Effector CD4-positive, alpha-beta T cell (primary cell): ENCODE measurements at places on chromosomes 1 and 21.

- no peak for DNase-seq
Measured at GRCh38 chr1:202698276-202698675, 12.0 kb downstream of the SYT2 start.

- no peak for DNase-seq
Measured at GRCh38 chr1:201505503-201505890, 1.4 kb downstream of the CSRP1 start.

DNA sequence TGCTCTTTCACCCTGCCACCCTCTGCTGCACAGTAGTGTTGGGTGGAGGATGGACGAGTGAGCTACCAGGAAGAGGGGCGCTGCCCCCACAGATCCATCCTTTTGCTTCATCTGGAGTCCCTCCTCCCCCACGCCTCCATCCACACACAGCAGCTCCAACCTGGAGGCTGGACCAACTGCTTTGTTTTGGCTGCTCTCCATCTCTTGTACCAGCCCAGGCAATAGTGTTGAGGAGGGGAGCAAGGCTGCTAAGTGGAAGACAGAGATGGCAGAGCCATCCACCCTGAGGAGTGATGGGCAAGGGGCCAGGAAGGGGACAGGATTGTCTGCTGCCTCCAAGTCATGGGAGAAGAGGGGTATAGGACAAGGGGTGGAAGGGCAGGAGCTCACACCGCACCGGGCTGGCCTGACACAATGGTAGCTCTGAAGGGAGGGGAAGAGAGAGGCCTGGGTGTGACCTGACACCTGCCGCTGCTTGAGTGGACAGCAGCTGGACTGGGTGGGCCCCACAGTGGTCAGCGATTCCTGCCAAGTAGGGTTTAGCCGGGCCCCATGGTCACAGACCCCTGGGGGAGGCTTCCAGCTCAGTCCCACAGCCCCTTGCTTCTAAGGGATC, 8.5 kb downstream of the CHRNB2 start:
- DNase-seq: no peak

- DNase-seq: no peak
Measured at GRCh38 chr21:28485301-28486022, 507.2 kb downstream of the LTN1 start.

GRCh38 chr1:174408146-174408545, 39.6 kb upstream of the GPR52 start:
- no peak for DNase-seq

- DNase-seq: no peak
Measured at GRCh38 chr1:217431395-217431794, 199.5 kb downstream of the GPATCH2 start.

DNA sequence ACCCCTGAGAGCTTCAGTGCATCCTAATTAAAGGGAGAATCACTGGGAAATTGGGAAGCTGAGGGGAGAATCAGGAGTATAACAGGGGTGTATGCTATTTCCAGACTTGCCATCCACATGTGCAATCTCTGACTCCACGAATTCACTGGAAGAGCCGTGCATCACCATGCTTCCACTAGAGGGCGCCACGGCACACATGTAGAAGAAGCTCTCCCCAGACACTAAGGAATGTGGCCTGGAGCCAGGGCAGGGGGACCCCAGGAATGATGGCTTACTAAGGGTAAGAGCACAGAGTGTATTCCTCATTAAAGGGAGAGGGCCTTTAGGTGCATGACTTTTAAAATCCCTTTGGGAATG, 81.5 kb downstream of the ABCA4 start:
- DNase-seq: peak; percentile 32

DNA sequence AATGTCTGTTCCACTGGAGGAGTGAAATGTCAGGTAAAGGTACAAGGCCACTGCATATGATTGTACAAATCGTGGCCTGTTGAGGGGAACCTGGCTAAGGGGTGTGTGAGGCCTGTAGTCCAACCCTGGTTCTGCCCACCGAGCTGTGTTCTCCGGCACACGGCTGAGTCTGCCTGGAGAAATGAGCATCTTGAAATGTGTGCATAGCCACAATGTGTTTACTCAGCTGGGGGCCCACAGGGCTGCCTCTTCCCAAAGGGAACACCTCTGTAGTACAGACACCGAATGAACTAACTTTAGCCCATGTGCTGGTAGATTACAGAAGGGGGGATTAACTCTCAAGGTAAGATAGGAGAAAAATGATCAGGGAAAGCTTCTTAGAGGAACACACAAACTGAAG, 30.2 kb downstream of the AK4 start:
- no peak for DNase-seq

GRCh38 chr1:52834798-52835197, 7.8 kb upstream of the ZYG11A start:
- no peak for DNase-seq

DNA sequence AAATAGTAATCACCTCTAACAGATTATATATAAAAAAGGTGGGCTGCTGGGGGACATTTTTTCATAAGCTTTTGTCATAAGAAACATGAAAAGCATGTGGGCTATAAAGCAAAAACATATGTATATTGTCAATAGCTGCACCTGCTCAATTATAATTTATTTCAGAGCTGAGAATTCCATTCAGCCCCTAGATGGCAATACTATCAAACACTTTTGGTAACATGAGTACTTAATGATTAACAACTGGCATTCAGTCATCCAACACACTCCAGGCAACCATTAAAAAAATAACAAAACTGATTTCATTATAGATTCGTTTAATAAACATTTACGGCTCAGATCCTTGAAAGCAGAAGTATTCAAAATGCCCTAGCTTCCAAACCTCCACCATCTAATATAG, 115.1 kb downstream of the KCTD3 start:
- DNase-seq: no peak

DNA sequence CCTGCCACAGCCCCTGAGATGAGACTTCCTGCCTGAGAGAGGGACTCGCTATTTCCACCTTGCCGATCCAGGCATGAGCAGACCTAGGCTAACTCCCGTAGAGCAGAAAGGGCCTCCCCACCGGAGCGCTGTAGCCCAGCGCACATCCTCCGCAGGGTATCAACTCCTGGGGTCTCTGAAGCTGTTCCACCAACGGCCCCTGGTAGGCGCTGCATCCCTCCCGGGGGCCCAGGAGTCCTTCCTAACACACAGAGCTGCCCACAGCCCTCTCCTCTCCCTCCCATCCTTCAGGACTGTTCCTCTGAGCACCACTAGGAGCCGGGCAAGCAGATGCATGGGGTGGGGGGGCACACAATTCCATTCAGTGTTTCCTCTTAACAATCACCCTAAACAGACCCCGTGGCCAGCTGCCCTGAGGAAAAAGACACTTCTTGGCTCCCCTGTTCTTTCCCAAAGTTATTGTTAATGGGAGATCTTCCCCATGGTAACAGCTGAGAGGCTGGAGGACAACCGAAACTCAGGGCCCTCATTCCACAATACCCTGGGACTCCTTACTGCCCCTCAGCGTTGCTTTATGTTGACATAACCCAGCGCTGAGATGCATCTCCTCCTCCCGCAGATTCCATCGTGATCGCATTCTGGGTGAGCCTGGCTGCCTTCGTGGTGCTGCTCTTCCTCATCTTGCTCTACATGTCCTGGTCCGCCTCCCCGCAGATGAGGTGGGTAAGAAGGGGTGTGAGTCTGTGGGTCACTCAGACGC, 7.5 kb downstream of the MRAP start:
- DNase-seq: no peak
